RWPE2 (cell line): ENCODE measurements at places on chromosomes 4 and X.

GRCh38 chrX:12906046-12906761 lies at the start of gene TLR8:
Gene TLR8 (plus strand): TSS chrX:12906620. CDS start chrX:12906707, 87 bp downstream.
- DNase-seq, result no peak
- H3K4me3 ChIP-seq, result no peak within 1 kb of the TSS
- H3K27me3 ChIP-seq, result no peaks in the 10 kb centered on the region
- no peaks in the 10 kb centered on the region for H3K4me1 ChIP-seq
- no peak within 1 kb of the TSS for H3K27ac ChIP-seq

GRCh38 chr4:93384241-93384640 lies 444.3 kb upstream of the ATOH1 start:
- H3K36me3 ChIP-seq, result no peaks in the 10 kb centered on the region
- no peak overlapping the region for H3K27ac ChIP-seq
- no peak overlapping the region for H3K4me3 ChIP-seq
- H3K27me3 ChIP-seq, result no peaks in the 10 kb centered on the region
- H3K4me1 ChIP-seq, result no peaks in the 10 kb centered on the region

DNA sequence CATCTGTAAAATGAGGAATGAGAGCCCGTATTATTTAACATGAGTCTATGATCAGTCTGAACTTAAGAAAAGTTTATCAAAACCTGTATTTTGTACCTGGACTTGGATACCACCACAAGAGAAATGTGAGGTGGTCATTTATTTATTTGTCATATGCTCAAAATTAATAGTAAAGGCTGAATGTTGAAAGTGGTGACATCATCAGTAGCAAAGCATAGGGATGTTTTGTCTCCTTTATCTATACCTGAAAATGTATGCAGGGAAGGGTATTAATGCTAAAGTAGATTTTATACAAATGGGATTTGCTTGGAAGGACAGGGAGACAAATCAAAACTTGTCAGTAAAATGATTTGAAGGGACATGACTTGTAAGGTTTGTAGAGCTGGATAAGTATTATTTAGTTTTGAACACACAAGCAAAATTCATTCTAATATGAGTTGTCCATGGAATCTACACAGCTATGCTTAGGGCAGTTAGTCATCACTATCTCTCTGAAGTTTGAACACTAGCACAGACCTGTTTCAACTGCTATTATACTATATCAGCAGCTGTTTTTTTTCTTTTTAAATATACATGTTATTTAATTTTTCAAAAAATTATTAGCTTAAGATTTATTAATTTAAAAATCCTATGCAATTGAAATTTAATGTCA lies 52.4 kb upstream of the GUCY1A1 start:
- H3K27ac ChIP-seq, result no peak overlapping the region
- no peaks in the 10 kb centered on the region for H3K36me3 ChIP-seq
- DNase-seq, result no peak
- H3K4me1 ChIP-seq, result no peaks in the 10 kb centered on the region
- H3K4me3 ChIP-seq, result no peak overlapping the region
- H3K27me3 ChIP-seq, result no peaks in the 10 kb centered on the region

- no peak overlapping the region for H3K27ac ChIP-seq
- H3K36me3 ChIP-seq, result no peaks in the 10 kb centered on the region
- H3K4me3 ChIP-seq, result no peak overlapping the region
Observed at GRCh38 chr4:38242822-38243387, 282.7 kb downstream of the PTTG2 start.

DNA sequence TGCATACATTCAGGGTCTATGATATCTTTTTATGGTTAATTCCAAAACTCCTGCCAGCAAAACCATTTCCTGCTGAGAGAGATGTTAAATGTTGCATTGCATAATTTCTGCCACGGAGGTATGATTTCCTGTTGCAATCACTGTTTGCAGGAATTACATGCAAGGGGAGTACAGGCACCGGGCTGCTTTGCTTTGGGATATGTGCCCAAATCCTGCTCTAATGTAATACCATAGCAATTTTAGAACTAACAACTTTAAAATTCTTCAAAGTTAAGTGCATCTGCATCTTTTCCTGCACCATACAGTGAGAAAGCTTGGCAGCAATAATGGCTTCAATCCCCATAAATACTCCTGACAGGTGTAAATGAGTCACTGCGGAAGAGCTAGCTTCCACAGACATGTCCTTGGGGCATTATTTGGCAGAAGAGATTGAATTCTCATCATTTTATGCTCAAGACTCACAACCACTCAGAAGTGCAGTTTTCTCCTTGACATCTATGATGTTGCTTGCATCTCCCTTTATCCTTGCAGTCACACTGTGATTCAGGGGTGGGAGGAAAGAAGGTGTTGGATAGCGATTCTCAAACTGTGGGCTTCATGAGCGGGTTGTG lies 29.6 kb downstream of the TRIM2 start:
- peaks cover 27% of the 10 kb centered on the region for H3K4me1 ChIP-seq
- H3K27ac ChIP-seq, result peak overlapping the region; percentile 92
- DNase-seq, result no peak
- H3K36me3 ChIP-seq, result no peaks in the 10 kb centered on the region
- no peaks in the 10 kb centered on the region for H3K27me3 ChIP-seq
- no peak overlapping the region for H3K4me3 ChIP-seq

DNA sequence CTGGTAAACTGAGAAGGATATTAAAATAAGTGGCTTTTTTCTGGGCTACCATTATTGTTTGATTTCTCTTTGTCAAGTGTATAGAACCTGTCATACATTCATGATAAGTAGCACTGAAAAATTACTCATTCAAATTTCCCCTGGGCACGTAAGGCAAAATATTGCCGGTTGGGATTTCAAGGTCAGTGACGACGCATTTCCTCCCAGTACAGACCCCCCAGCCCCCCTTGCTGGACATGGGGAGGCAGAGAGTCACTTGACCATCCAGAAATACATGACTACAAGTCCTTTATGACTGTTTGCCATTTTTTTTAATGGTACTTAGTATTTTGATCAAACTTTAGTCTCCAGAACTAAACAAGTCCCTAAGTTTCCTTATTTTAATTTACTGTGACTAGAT lies 6.8 kb upstream of the MND1 start:
- H3K27me3 ChIP-seq, result no peaks in the 10 kb centered on the region
- no peaks in the 10 kb centered on the region for H3K36me3 ChIP-seq
- no peak overlapping the region for H3K27ac ChIP-seq
- no peak overlapping the region for H3K4me3 ChIP-seq
- DNase-seq, result no peak

- no peaks in the 10 kb centered on the region for H3K27me3 ChIP-seq
- H3K4me1 ChIP-seq, result no peaks in the 10 kb centered on the region
- no peak for DNase-seq
- H3K36me3 ChIP-seq, result no peaks in the 10 kb centered on the region
- H3K27ac ChIP-seq, result no peak overlapping the region
- H3K4me3 ChIP-seq, result no peak overlapping the region
Observed at GRCh38 chr4:181938631-181939030, 304.6 kb upstream of the TENM3 start.

DNA sequence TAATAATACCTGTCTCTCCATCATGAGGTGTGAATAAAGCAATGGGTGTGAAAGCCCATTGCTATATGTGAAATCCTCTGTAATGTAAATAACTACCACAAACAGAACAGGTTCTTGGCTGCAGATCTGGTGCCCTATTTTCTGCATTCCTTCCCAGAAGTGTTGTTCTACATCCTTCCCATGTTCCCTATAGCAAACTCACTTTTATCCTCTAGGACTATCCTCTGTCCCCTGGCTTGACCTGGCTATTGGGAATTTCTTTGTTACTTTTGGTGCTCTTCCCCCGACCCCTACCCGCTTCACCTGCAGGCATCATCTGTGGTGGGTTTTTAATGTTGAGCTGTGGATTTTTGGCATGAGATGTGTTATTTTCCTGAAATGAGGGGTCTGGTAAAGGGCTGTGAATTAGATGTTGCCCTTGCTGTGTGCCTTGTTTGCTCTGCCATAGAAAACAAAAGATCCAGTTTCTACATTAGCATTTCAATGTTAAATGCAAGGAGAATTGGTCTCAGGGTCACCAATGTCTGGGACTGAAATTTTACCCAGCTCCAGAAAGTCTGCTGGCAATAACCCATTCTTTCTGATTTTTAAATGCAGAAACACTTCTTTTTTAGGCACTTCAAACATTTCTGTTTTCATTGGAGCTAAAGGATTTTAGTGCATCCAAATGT lies 13.6 kb upstream of the FREM3 start:
- no peaks in the 10 kb centered on the region for H3K4me1 ChIP-seq
- H3K27me3 ChIP-seq, result no peaks in the 10 kb centered on the region
- no peak overlapping the region for H3K4me3 ChIP-seq
- no peak overlapping the region for H3K27ac ChIP-seq
- H3K36me3 ChIP-seq, result no peaks in the 10 kb centered on the region

DNA sequence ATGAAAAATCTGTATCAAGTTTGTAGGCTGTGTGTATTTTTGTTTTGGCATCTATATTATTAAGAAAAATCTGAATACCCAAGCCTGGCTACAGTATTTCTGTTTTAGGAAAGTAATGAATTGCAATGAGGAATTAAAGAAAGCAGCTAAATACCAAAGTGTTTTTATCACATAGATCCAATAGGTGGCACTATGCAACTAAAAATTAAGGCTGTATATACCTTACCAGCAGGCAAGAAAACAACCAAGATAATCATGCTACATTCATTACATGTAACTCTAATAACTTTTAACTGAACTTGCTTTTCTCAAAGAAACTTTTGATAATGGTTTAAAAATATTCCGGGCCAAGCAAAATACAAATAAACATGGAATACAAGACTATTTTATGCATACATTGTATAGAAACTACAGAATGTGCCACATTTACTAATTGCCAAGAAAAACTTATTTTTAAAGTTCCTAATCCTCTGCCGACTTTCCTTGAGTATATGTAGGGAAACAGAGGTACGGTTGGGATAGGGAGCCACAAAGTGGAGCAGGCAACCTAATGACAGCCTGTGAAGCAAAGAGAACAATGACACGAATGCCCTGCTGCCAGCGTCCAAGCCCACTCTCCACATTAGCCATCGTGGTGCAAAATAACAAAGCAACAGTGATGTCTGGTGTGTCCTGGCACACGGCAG lies 63.7 kb downstream of the SEC24D start:
- no peak for DNase-seq
- H3K36me3 ChIP-seq, result peaks cover 30% of the 10 kb centered on the region
- no peak overlapping the region for H3K27ac ChIP-seq
- H3K27me3 ChIP-seq, result no peaks in the 10 kb centered on the region

DNA sequence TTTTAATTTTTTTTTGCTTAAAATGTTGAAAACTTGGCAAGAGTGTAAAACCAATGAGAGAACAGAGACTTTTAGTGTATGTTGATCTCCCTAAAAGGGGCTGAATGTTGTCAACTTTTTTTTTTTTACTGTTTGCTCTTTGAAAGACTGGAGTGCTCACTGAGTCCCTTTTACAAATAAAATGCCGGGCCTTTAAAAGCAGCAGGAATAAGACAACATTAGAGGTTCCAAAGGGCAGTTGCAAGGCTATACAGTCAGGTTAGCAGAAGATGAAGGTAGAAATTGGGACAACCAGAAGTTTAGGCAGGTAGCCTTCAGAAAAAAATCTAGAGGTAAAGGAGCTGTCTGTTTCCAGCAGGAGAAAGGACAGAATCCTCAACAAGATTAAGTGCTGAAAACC lies 132.5 kb upstream of the HTR2C start:
- H3K36me3 ChIP-seq, result no peaks in the 10 kb centered on the region
- no peak for DNase-seq
- no peak overlapping the region for H3K4me3 ChIP-seq
- H3K4me1 ChIP-seq, result no peaks in the 10 kb centered on the region

DNA sequence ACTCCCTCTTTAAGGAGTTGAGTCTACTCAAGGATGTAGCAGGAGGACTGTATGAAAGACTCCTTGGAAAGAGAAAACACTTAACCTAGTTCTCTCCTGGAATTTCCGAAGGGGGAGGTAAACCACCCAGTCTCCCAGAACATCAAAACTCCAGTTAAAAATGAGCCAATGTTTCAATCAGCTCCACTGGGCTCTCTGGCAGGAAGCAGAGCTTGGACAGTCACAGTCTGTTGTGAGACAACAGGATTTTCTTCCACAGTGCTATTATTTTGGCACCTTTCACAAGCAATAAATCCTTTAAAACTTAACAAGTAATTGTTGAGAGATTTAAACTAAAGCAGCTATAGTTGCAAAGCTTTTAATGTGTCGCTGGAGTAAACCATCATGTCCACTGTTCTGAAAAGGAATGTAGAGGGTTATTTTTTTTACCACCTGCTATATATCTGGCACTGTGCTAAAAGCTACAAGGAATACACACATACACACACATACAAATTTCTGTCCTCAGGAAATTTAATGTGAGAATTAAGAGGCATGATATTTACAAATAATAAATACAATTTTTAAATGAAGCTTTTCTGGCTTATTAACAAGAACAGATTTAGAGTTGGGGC lies 229.2 kb upstream of the INTU start:
- H3K36me3 ChIP-seq, result no peaks in the 10 kb centered on the region
- H3K4me3 ChIP-seq, result no peak overlapping the region
- H3K27me3 ChIP-seq, result no peaks in the 10 kb centered on the region
- no peaks in the 10 kb centered on the region for H3K4me1 ChIP-seq
- no peak for DNase-seq

DNA sequence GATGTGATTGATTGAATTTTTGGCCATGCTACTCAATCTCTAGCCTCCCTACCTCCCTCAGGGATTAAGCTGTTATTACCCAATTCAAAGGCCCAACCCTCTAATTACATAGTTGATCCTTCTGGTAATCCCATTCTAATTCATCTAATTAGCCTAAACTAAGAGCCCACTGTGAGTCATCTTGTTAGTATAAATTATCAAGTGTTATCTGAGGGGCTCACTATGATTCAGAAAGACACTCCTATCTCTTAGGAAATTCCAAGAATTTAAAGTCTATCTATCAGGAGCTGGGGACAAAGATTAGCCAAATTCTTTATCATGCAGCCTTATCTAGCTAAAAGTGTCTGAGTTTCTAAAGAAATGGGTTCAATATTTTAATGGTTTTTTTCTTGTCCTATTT lies 32.9 kb upstream of the VEGFC start:
- no peaks in the 10 kb centered on the region for H3K27me3 ChIP-seq
- H3K27ac ChIP-seq, result no peak overlapping the region
- DNase-seq, result no peak
- H3K36me3 ChIP-seq, result no peaks in the 10 kb centered on the region
- no peak overlapping the region for H3K4me3 ChIP-seq

DNA sequence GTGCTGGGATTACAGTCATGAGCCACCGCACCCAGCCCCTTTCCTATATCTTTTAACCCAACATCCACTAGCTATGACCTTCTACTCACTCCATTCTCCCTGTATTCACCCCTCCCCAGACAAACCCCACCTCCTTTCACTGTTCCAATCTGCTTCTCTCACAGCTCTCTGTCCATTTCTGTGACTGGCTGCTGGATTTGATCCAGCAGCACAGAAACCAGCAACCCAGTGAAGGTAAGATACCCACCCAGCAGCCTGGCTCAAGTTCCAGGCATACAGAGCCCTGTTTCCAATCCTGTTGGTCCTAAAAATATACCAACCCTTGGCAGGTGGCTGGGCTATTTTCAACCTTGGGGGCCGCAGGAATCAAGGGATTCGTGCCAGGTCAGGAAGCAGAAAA lies 56.9 kb upstream of the SMIM10 start:
- H3K4me1 ChIP-seq, result peaks cover 6% of the 10 kb centered on the region
- no peaks in the 10 kb centered on the region for H3K36me3 ChIP-seq

DNA sequence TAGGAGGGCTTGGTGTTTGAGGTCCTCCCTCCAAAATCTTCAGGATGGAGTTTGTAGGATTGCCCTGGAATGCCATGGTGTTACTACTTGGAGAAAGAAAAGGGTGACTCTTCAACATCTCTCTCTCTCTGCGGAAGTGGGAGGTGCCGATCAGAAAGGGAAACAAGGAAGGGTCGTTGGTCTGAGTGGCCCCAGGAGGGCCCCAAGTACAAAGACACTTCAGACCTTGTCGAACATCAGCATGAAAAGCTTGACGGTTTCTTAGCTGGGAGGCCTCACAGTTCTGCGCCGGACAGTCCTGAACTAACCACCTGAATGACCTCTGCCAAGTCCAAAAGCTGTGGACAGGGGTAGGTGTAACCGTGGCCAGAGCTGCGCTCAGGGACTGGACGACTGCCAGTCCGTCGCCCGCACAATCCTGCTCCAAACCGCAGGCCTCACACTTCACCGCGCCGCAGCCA lies 646 bp upstream of the GSX2 start:
- H3K27ac ChIP-seq, result no peak overlapping the region
- no peak for DNase-seq
- no peaks in the 10 kb centered on the region for H3K4me1 ChIP-seq
